ENCODE measurements at places on chromosomes 5 and 9. TPM values are rescaled to one million over a fixed set of nuclear protein-coding genes. Genes with fewer than 3 reads are reported as not detected.

The RASGRF2 gene
- 12.5 TPM for total RNA-seq

The PPP2R2B gene
- total RNA-seq = not detected

The CCNJL gene
- total RNA-seq = 12.9 TPM

The KIF20A gene
- 152 TPM for total RNA-seq

DNA sequence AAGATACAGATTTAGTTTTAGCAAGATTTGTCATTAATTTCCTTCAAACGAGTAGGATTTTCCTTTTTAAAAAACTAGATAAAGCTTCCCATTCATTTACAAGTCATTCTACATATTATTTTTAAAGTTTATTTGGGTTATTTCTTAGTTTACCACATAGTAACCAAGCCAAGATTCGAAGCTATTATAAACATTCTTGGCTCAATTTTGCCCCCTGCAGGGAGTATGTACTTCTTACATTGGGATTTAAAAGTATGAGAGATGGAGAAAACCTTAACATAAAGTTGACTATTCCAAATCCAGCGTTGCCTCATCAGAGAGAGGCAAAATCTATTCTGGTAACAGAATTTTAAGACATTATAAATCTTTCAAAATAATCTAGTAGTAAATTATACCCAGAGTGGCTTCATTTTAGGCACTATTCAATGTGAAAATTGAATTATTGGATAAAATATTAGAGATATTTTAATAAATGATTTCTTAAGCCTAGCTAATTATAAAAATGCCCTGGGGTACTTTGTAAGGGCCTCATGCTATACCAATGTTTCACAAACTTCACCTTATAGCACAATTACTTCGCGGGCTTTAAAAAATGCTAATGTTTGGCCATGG lies 39.1 kb downstream of the FBN2 start:
- peak; percentile 20 for DNase-seq

DNA sequence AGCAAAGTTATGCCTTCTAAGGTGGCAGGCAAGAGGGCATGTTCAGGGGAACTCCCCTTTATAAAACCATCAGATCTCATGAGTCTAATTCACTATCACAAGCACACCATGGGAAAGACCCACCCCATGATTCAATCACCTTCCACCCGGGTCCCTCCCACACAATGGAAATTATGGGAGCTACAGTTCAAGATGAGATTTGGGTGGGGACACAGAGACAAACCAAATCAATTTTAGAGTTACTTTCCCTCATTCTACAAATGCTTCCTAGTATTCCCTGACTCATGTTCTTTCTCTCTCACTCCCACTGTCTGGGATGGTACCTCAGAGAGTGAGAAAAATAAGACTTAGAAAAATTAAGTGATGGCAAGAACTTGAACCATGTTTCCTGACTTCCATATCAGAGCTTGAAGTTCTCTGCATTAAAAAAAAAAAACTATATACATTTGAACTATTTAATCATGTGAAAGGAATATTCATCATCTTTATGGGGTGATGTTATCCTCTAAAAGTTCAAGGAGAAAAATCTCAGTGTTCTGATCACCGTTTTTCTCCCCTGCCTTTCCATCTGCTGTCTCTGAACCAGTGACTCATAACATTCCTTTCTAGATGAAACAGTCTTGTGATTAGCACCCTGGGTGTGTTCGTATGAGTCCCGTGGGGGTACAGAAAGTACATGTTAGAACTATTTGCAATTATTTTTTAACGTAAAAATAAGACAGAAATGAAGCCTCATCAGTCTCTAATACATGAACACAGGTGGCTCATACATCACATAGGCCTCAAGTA lies 282.9 kb downstream of the SLF1 start:
- DNase-seq = no peak

- no peak for DNase-seq
Observed at GRCh38 chr5:95791751-95792150, 30.8 kb downstream of the GLRX start.

GRCh38 chr5:93582167-93582462 lies 907 bp upstream of the NR2F1 start:
- no peak for DNase-seq

GRCh38 chr9:122226758-122227574 lies 1.8 kb downstream of the LHX6 start:
- no peak for DNase-seq

DNA sequence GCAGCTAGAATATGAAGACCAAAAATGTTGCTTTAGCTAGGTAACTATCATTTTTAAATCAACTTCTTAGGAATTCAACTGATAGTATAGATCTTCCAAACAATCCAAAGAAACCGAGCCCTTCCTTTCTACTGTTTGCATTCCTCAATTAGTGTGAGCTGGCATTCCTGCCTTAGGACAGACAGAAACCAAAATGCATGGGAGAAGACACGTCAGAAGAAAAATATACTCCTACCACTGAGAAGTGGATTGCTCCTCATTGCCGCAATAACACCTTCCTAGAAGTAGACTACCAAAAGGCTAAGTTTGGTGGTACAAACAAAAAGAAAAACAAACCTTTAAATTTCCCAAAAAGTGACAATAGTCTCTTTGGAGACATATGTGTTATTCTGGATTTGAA lies 440.0 kb downstream of the SEMA5A start:
- DNase-seq = peak; percentile 81

DNA sequence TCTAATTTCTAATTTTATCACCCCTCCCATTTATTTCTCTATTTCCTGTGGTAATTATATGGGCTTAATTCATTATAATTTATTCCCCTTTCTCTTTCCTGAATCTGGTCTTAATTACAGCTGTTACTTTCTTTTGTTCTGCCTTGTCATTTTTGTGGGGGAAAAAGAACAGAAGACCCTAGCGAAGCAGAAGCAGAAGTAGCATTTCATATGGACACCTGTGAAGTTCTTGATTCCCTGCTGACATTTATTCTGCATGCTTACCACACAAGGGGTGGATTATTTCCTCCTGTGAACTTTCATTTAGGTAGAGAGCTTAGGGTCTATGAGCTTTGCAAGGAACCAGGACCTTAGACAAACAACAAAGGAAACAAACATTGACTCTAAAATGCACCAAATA lies 33.3 kb downstream of the GAPT start:
- DNase-seq = no peak

DNA sequence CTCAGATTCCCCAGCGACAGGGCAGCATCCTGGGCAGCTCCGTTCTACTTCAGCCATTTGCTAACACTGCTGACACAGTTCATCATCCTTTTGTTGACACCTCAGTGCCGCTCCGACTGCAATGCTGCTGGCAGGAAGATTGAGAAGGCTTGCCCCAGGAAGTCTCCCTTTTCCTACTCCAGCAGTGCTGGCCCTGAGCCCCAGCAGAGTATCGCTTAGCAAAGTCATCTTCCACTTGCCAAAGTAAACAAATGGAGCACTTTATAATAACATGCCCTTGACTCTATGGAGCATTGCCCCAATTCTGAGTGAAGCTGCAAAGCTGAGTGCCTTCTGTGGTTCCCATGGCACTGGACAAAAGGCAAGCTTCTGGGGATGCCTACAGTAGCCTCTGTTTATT lies 32.2 kb downstream of the PRLR start:
- no peak for DNase-seq

- no peak for DNase-seq
Observed at GRCh38 chr9:126429190-126429589, 102.6 kb downstream of the MVB12B start.

DNA sequence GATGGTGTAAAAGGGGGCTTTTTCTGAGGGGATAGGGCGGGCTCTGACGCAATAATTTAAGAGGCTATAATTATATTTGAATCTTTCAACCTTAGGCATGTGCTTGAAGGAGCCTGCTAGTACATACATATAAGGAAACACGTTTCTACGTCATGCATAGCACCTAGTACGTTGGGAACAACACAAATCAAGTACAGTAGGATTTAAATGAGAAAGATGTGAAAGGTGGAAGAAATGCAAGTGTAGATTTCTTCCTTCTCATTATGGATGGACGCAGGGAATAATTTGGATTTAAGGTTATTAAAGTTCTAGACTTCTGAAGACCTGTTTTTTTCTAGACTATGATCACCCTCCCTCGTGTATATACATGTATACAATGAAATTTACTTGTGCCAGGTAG lies 927 bp upstream of the CDO1 start:
- DNase-seq = no peak

All from SJSA1 (cell line).